ENCODE measurements at places on chromosomes 5 and 9.
A peak's percentile ranks its signal among the peaks of the same experiment; 100 is the strongest.

DNA sequence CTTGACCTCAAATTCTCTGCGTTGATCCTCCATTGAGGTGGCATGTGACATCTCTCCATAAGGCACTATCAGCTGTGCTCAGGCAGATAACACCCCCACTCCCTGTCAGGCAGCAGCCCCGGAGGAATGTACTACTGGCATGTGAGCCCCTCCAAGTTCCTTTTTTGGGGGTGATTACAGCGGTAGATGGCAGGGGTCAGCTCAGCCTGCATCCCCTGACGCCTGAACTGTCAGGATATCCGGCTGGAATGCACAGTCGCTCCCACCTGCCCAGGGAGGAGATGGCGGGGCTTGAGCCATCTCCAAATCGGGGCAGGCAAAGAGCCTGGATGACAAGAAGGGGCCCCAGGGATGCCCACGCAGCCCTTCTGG is 40.8 kb downstream of the FAM78A start:
- no peak for DNase-seq

GRCh38 chr5:158245513-158245912 is 386.6 kb upstream of the CLINT1 start:
- DNase-seq = no peak

DNA sequence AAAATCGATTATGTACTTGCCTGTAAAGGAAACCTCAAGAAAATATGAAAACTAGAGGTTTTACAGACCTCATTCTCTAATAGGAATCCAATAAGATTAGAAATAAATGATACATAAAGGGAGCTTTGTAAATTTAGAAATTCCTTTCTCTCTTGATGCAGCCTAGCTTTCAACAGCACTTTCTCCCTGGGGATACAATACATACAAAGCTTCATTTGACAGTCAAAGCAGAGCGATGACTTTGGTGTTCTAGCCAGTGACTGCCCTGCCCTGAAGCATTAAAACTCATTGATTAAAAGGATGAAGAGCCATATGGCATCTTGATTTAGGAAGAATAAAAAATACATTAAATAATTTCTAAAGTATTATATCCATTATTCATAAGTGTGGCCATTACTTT is 46.3 kb upstream of the GLIS3 start:
- DNase-seq = no peak

GRCh38 chr9:107361816-107362215 is 78.7 kb downstream of the RAD23B start:
- DNase-seq = no peak

GRCh38 chr5:180860273-180860886 is 696 bp downstream of the ZFP62 start:
- DNase-seq = peak; percentile 57

GRCh38 chr9:134558124-134558905 is 83.3 kb upstream of the COL5A1 start:
- no peak for DNase-seq

- no peak for DNase-seq
Observed at GRCh38 chr9:35232867-35233544, 71.2 kb downstream of the UNC13B start.

GRCh38 chr5:22754155-22754554 is 99.0 kb downstream of the CDH12 start:
- peak; percentile 95 for DNase-seq

GRCh38 chr5:87900419-87900818 is 368.2 kb downstream of the TMEM161B start:
- no peak for DNase-seq

- DNase-seq = no peak
Observed at GRCh38 chr5:174490728-174491127, 233.7 kb upstream of the MSX2 start.

DNA sequence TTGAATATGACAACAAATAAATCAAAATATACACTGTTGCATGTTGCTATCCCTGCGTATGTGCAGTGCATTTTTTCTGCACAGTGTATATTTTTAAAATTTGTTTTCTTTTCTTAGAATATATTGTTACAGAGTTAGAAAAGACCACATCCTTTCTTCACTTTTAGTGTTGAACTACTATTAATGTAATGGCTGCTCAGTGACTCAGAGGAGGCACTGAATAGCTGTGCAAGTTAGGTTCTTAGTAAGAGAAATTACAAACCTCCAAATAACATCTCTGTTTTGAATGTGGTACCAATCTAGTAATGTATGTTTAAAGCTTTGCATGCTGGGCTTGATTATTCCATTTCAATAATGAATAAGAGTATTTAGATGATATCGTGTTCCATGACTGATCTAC is 208.9 kb upstream of the PRR16 start:
- no peak for DNase-seq

DNA sequence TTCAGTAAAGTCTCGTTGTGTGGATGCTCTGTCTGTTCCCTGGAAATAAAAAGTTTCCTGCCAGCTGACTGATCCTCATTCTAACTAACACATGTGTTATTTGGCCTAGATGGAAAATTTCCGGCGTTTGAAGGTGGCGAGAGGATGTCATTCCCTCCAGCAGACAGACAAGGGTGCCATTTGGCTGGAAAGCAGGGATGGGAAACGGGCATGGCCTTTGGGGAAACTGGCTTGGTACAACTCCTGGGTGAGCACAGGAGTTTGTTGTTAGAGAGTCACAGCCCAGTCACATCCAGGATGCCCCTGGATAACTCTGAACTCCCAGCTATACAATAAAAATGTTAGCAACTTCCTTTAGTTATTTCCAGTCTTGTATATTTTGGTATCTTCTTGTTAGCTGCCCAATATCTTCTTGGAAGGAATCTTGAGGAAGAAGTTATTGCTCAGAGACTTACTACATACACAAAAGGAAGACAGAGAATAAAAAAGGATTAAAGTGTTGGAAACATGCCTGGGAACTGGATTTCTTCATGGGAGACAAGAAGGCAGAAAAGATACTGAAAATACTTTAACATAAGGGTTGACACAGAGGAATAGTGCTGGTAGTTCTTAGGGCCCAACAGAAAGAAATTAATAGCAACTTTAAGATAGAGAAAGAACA is 41.9 kb downstream of the TEK start:
- DNase-seq = no peak

- DNase-seq = peak; percentile 45
Observed at GRCh38 chr5:90161414-90161813, 248.1 kb downstream of the CETN3 start.

- DNase-seq = peak; percentile 22
Observed at GRCh38 chr9:93119953-93120845, 13.9 kb downstream of the NINJ1 start.

GRCh38 chr9:13735181-13735580 is 455.7 kb upstream of the MPDZ start:
- DNase-seq = no peak

DNA sequence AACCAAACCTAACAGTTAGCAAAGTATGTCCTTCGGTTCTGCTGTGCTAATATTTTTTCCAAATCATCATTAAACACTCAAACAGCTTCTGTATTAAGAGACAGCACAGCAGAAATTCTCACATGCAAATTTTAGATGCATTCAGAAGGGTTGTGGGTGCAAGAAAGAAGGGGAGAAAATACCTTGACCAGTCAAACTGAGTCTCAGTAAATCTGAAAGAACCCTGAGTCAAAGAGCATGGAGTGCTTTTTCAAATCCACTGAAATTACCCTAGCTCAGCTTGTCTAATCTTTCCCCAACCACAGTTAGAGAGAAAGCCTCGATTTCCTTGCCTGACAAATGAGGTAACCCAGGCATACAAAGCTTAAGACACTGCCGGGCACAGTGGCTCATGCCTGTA is 55.1 kb downstream of the RETREG1 start:
- no peak for DNase-seq

DNA sequence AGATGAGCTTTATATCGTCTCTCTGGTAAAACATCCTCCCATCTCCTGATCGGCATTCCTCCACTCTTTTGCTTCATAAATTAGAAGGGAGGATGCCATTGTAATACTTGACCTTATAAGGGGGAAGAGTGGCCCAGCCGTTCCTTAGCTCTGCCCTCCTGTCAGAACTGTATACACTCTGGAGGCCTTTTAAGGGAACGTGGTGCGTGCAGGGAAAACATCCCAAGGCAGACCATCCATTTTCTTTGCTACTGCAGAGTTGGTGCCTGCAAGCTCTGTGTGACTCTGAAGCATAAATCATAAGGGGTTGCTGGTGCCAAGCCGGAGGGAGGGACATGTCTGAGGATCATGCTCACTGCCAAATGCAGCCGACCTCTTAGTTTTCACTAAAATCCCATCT is 90.4 kb downstream of the PGM5 start:
- DNase-seq = no peak

- DNase-seq = peak; percentile 79
Observed at GRCh38 chr5:176162198-176162597, 76.0 kb upstream of the SIMC1 start.

DNA sequence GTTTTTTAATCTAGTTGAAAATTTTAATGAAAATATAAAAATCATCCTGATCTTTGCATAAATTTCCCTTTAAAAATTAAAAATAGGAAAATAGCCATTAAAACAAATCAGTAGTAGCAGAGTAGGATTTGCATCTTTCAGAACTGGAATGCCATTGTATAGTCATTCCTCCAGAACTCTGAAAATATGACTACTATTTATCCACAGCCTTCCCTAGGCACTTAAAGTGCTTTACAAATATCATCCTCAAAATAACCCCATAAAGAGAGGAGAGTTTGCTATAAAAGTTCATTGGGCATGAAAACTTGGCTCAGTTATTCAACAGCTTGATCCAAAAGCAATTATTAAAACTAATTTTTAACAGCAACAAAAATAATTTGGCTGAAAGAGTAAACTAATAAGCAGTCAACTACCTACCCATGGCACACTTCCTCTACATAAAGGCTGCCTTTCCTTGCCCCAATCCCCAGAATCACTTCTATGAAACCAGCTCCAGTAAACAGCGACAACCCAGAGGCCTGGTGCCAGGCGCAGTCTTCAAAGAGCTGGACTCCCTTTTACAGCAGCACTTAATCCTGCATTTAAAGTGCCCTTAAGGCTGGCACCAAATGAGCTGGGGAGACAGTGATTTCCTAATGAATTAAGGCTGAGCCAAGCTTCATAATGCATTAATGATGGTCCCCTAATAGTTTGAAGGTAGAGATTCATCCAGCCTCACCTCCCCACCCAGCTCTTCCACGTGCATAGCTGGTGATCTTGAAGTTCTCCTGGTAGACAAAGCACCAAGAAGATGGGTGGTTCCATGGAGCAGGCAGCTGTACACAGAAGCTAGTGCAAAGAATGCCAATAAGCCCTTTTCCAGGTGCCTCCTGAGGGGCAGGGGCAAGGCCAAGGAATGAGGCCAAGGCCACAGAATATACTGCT is 36.1 kb downstream of the LHFPL2 start:
- no peak for DNase-seq

All from DMS 273 treated with DMSO at 0.1 percent for 48 hours (cell line).